AG04450 (cell line): ENCODE measurements at places on chromosomes 5 and 9.

DNA sequence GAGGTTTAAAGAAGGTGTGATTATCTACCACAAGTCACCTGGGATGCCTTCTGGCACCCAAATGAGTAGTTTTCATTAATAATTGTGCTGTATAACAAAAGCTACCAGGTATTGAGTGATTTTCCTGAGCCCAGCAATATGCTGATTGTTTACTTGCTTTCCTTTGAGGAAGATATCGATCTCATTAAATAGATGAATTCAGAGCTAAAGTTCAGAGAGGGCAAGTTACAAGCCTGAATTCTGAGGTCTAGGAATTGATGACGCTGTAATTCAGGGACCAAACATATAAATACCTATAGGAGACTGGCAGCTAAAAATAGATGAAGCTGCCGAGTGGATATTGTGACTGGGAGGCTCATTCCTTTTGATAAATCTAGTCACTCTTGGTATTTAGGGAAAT is 1.1 kb downstream of the ERCC6L2 start:
- DNase-seq, result no peak

DNA sequence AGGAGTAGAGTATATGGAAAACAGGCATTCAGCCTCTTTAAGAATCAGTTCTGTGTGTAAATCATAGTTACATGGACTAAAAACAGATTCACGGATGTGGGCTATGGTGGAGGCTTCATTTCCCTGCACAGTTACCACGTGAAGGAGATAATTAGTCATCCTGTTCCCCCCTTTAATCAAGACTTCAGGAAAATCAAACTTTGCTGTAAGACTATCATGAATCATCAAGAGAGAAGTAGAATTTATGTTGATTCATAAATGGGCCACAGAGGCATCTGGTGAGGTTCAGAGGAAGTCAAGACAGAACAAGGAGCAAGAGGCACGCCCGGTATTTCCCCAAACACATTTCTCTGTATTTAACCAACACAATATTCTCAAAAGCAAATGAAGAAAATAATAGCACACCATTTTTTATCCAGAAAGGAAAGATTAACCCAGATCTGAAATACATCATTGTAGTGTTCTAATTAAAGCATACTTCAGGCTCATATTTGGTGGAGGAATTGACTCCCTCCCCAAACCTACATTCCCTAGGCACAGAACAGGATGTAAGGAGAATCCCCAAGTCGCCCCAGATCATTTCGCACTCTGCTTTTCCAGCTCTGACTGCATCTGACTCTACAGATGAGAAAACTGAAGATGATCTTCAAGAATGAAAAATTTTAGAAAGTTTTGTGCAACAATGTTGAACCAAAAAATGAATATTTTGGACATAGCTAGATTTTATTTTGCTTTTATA is 175.8 kb upstream of the GAS1 start:
- DNase-seq, result no peak

DNA sequence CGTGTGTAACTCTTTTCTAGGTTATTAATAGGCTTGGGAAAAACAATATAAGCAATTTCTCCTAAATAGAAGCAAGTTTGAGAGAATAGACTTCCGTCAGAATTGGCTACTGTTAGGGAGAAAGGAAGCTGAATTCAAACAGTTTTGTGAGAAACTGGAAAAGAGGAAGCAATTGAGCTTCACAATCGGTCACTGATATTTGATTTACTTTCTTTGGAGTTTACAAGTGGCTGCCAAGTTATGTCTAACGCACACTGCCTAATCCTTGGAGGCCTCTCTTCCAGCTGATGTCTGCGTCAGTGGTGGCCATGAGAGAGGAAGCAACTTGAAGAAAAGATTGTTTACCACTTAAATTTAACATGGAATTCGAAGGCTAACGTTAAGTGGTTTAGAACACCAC is 319.5 kb downstream of the ADGRV1 start:
- DNase-seq, result no peak

DNA sequence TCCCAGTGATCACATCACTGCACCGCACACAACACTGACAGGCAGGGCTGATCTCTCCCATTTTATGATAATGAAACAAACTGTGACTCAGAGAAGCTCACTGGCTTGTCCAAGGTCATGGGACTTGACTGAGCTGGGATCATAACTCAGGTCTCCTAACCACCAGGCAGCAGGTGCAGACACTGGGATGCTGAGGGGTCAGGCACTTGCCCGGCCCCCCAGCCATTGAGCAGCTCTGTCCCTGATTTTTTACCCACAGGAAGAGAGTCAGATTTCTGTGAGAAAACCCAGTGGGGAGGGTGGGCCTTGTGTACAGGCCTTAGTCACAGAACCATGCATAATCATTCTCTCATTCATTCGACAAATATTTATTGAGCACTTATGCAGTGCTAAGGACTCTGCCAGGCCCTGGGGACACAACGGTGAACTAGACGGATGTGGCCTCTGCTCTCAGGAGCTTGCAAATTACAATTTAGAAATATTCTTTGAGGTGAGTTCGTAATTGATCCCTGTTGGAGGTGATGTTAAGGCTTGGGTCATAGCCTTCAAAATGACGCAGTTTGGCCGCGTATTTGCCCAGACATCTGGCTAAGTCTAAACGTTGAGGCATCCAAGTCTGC is 54.5 kb upstream of the TGFBR1 start:
- DNase-seq, result no peak

DNA sequence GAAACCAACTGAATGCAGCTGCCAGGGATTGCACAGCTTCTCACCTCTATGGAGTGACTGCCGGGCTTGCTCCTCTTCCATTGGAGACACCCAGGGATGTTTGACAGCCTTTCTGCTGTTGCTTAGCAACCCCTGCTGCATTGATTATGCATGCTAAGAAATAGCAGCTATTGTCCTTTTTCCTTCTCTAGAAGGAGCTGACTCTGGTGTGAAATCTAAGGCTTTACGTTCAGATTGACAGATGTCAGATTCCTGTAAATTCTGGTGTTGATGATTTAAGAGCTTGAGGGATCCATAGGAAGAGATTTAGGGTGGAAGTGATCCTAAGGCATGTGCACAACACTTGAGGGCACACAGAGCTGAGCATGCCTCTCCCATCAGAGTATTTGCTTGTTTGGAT is 267.7 kb downstream of the NTRK2 start:
- no peak for DNase-seq

- no peak for DNase-seq
These were observed 210.6 kb downstream of the SEMA5A start for GRCh38 chr5:9335269-9335668.

- no peak for DNase-seq
These were observed 22.5 kb upstream of the NIPSNAP3A start for GRCh38 chr9:104725014-104725413.

- no peak for DNase-seq
These were observed 20.3 kb downstream of the OSTF1 start for GRCh38 chr9:75108571-75108970.

DNA sequence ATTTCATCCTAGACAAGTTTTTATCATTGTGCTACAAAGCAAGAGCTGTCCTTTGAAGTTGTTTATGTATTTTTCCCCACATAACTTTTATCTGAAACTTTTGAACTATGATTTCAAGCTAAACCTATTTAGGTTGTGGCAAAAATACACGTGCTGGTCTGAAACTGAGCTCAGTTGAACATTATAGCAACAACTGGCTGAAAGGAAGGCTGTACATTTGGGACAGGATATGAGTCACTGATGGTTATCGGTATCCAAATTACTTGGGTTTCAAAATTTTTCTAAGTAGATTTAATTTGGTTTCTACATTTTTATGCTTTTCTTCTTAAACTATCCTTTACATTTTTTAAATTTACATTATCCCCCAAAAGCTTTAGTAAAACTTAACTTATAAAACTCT is 627.3 kb upstream of the NUDT12 start:
- DNase-seq, result peak; percentile 27

DNA sequence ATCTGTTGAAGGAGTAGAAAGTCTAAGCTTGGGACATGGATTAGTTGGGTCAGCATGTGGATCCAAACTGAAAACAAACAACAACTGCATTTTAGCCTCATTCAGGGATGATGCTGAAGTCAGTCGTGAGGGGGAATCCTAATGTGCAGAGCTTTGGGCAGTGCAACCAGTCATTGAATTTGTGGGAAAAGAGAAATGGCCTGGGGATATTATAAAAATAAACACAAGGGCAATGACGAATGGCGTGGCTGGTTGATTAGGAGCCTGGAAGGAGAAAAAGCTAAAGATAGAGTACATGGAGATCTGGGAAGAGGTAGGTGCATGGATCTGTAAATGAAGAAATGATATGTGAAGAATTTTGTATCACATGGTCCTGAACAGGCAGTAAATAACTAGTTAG is 477.6 kb downstream of the TLE1 start:
- no peak for DNase-seq

GRCh38 chr5:40551496-40552491 is 127.9 kb upstream of the PTGER4 start:
- peak; percentile 96 for DNase-seq

DNA sequence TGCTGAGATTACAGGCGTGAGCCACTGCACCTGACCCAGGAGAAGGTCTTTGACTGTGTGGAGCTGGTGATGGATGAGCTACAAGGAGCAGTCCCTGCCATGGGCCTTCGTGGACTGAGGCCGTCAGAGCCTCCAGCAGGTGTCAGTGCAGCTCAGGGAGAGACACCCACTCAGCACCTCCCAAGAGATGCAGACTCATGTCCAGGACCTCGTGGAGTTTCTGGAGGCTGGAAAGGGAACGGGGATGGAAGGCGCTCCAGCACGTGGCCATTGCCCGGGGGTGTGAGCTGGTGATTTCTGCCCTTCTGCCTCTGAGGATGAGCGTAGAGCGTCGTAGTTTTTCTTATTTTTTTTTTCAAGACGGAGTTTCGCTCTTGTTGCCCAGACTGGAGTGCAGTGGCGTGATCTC is 9.5 kb downstream of the TOR4A start:
- DNase-seq, result no peak

GRCh38 chr9:118570066-118570465 is 799.2 kb downstream of the BRINP1 start:
- no peak for DNase-seq

GRCh38 chr5:180334176-180334575 is 19.0 kb downstream of the GFPT2 start:
- DNase-seq, result no peak

- DNase-seq, result no peak
These were observed 23.1 kb downstream of the DDX31 start for GRCh38 chr9:132646726-132647125.

- peak; percentile 16 for DNase-seq
These were observed 36.7 kb downstream of the NDFIP1 start for GRCh38 chr5:142145106-142145900.
